ENCODE measurements at places on chromosomes 7 and 10. TPM values are rescaled to one million over a fixed set of nuclear protein-coding genes. Genes with fewer than 3 reads are reported as not detected.
A peak's percentile ranks its signal among the peaks of the same experiment; 100 is the strongest.

CALHM3 gene
- total RNA-seq: not detected

CDK13 gene
- 44.4 TPM for total RNA-seq

TAF6 gene
- 27.7 TPM for total RNA-seq

AKR1C8 gene
- total RNA-seq: 1.3 TPM

DNA sequence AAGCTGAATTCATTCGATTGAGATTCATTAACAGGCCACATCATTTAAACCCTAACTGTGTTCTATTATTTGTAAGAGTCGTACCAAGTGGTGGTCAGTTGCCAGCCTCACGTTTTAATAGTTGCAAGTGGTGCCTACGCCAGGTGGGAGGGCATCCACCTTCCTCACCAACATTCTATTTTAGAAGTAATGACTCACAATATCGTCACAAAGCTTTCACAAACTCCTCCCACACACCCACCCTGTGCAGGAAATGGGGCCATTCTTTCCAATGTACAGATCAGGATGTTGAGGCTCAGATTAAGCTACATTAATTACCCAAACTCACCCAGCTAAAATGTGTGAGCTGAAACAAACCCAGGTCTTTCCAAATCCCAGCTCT, 77.3 kb upstream of the SAMD8 start:
- no peak for DNase-seq

GRCh38 chr7:108103558-108104298, 26.4 kb downstream of the LAMB4 start:
- DNase-seq: no peak

- DNase-seq: no peak
Measured at GRCh38 chr7:69780379-69780778, 182.1 kb downstream of the AUTS2 start.

DNA sequence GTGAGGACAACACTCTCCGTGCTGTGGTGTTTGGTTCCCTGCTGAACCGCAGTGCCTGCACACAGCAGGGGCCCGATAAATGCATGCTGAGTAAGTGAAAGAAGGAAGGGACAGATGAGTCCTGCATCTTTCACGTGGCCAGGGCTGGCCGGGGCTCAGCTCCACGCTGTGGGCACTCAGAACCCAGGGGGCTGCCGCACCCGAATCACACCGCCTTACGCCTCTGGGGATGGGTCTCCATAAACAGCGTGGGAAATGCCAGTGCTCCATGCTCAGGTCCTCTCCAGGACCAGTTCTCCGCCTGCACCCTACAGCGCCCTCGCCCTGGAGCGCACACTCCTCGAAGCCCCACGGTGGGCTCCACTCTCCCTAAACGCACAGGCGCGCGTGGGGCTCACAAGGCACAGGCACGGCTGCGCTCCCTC, 38.1 kb downstream of the RASGEF1A start:
- peak; percentile 84 for DNase-seq

- no peak for DNase-seq
Measured at GRCh38 chr7:105014693-105015389, 836 bp downstream of the KMT2E start.

DNA sequence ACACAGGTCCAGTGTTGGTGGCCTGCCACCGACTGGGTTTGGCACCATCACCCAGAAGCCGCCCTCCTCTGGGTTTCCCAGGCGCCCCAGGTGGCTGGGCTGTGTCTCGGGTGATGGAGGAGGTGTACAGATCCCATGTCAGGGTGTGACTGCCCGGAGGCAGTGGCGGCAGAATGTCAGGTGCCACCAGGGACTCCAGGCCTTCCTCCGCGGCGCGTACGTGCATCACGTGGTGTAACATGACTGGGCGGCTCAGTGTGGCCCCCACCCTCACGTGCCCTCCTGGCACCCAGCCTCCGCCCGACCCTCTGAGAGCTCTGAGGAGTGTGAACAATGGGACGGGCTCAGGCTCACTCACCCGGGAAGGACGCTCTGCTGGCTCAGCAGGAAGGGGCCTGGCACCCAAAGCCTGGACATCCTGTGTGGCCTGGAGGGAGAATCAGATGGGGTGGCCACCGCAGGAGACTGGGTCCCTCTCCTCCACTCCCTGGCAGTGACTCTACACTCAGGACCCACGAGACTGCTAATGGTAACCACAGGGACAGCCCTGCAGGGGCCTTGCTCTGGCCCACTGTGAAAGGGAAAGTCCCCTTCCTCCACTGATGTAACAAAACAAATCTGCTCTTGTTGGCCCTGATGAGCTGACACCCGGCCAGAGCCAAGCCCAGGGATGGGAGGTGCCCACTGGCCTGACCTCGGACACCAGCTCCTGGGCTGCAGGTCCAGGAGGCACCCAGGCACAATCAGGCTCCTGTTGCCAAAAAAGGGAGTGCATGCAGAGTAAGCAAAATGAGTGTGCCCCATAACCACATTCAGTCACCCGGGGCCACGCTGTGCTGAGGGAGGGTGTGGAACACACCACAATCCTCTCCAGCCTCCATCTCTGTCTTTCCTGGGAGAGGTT, 164.8 kb downstream of the PRKAG2 start:
- DNase-seq: no peak

DNA sequence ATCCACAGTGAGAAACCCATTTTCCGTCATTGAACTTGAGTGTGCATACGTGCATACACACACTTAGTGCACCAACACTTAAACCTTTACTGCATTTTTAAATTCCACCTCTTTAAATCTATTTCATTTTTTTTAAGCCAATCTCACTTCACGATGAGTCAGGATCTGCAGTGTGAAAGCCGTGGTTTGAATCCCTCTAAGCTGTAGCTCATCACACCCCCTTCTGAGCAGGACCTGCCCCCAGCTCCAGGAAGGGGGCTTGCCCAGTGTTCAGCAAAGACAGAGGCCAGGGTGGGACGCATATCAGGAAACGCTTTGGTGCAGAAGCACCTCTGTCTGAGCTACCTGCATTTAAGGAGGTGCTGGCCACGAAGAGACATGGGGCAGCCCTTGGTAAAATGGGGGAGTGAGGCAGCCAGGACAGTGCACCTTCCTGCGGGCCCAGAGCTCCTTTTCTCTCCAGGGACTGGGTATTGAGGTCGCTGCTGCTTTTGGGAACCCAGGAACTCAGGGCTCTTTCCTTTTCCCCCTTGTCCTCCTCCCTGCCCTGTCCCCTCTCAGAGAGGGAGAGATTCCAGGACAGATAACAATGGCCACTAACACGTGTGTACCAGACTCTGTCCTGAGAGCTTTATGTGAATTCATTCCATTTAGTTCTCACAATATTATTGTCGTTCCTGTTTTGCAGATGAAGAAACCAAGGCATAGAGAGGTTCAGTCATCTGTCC, 21.7 kb downstream of the ZNF316 start:
- no peak for DNase-seq
